Spleen (tissue), 13 donors: ENCODE measurements at places on chromosomes 11 and 22. TPM values are rescaled to one million over a fixed set of nuclear protein-coding genes. Genes with fewer than 3 reads are reported as not detected.

Gene GSTT4
- not detected for total RNA-seq

GRCh38 chr22:25110846-25111578 lies 88.6 kb upstream of the CRYBB3 start:
- no peaks in the 10 kb centered on the region for H3K27me3 ChIP-seq
- no peaks in the 10 kb centered on the region for H3K36me3 ChIP-seq
- peaks cover 10% of the 10 kb centered on the region for H3K4me1 ChIP-seq
- DNase-seq = peak; percentile 78
- no peak overlapping the region for H3K27ac ChIP-seq
- peak overlapping the region; percentile 37 for H3K4me3 ChIP-seq

- peaks cover 6% of the 10 kb centered on the region for H3K4me1 ChIP-seq
- no peak overlapping the region for H3K4me3 ChIP-seq
- H3K27ac ChIP-seq = peak overlapping the region; percentile 67
- no peaks in the 10 kb centered on the region for H3K36me3 ChIP-seq
- no peaks in the 10 kb centered on the region for H3K27me3 ChIP-seq
These were observed 1375.6 kb upstream of the TENM4 start for GRCh38 chr11:80816454-80816847.

- no peaks in the 10 kb centered on the region for H3K4me1 ChIP-seq
- H3K4me3 ChIP-seq = no peak overlapping the region
- H3K27me3 ChIP-seq = no peaks in the 10 kb centered on the region
- H3K27ac ChIP-seq = no peak overlapping the region
- no peaks in the 10 kb centered on the region for H3K36me3 ChIP-seq
- DNase-seq = no peak
These were observed 2.5 kb upstream of the OR51B5 start for GRCh38 chr11:5345831-5346230.

Gene ANO9
- total RNA-seq = 20.1 TPM

Gene CTTN
- 104 TPM for total RNA-seq

DNA sequence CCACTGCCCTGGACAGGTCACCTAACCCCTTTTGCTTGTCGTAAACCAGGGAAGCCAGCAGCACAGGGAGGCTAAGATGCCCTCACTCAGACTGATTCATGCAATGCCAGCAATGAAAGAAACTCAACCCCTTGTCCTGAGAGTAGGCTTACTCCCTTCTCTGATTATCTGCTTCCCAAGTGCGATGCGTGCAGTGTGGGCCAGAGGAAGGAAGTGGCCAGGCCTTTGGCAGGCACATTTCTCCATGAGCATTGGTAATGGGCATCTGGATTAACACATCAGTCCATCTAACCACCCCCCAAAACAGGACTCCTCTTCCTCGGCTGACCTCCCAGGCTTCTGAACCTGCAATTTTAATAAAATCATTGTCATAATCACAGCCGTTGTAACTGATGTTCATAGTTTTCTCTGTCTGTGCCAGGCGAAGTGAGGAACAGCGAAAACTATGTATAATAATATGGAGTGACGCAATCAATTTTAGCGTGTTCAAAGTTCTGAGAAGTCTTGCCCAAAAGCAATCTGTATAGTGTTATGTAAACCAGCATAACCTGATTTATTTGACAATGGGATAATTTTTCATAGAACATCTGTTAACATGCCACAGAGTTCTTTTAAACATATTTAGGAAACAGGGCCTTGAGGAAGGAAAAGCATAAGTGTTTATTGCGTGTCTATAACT lies 33.9 kb downstream of the TST start:
- H3K27me3 ChIP-seq = peaks cover 4% of the 10 kb centered on the region
- no peaks in the 10 kb centered on the region for H3K4me1 ChIP-seq
- no peak overlapping the region for H3K4me3 ChIP-seq
- no peak for DNase-seq
- no peaks in the 10 kb centered on the region for H3K36me3 ChIP-seq

- H3K4me1 ChIP-seq = no peaks in the 10 kb centered on the region
- H3K36me3 ChIP-seq = no peaks in the 10 kb centered on the region
- H3K4me3 ChIP-seq = no peak overlapping the region
- H3K27ac ChIP-seq = no peak overlapping the region
These were observed 126.3 kb upstream of the CARD18 start for GRCh38 chr11:105265845-105266244.

- H3K27me3 ChIP-seq = no peaks in the 10 kb centered on the region
- no peaks in the 10 kb centered on the region for H3K36me3 ChIP-seq
- peak overlapping the region; percentile 50 for H3K27ac ChIP-seq
- DNase-seq = no peak
- no peak overlapping the region for H3K4me3 ChIP-seq
These were observed 44.5 kb downstream of the CD44 start for GRCh38 chr11:35183326-35183925.
